ENCODE measurements at places on chromosomes 6 and 20. TPM values are rescaled to one million over a fixed set of nuclear protein-coding genes. Genes with fewer than 3 reads are reported as not detected.

The HAO1 gene
- not detected for total RNA-seq

The AKAP7 gene
- total RNA-seq, result 23.8 TPM

The SEMG2 gene
- total RNA-seq, result not detected

The SYNE1 gene
- total RNA-seq, result 135 TPM

The CST9L gene
- not detected for total RNA-seq

The FABP7 gene
- total RNA-seq, result not detected

The ESR1 gene
- total RNA-seq, result 1.2 TPM

The SLC24A3 gene
- total RNA-seq, result 19.4 TPM

The SYTL3 gene
- 3.3 TPM for total RNA-seq

The HLA-B gene
- 377 TPM for total RNA-seq

The DNMT3B gene
- 0.36 TPM for total RNA-seq
